Right atrium auricular region (tissue), 2 donors: ENCODE measurements at places on chromosomes 3 and 15.

GRCh38 chr15:90062973-90063769 is 39.1 kb downstream of the IDH2 start:
- no peak for DNase-seq

DNA sequence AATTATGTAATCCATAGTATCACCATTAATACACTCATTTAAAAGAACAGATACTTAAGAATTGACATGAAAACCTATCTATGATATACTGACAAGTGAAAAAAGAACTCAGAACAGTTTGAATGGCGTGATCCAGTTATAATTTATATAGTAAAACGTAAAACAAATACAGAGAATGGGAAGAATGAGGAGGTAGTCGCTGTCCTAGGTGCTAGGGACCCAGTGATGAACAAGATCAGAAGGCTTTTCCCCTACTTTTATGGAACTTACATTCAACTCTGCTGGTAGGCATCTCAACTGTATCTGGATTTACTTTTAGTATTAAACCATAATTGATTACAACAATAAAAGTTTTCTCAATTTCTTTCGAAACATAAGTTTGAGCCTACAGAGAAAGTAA is 31.8 kb downstream of the GSK3B start:
- DNase-seq: no peak

DNA sequence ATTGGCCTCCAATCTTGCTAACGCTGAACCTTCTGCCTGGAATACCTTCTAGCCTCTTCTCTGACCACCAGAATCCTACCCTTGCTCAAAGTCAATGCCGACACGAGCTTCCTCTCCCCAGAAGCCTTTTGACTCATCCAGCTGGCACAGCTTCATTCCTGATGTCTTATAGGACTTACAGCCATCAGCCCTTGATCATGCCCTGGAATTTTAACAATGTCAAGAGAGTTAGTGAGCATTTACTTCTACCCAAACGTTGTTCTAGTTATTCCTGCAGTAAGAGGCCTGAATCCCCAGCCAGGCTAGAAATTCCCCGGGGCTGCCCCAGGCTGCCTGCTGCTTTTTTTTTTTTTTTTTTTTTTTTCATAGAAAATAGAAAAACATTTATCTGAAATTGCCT is 3.9 kb downstream of the CYP1A2 start:
- DNase-seq: no peak

GRCh38 chr3:64359735-64360134 is 134.5 kb upstream of the PRICKLE2 start:
- no peak for DNase-seq

GRCh38 chr3:184986366-184986889 is 166.4 kb downstream of the C3orf70 start:
- no peak for DNase-seq

- no peak for DNase-seq
These were observed 74.7 kb downstream of the ZBBX start for GRCh38 chr3:167305340-167305890.

- no peak for DNase-seq
These were observed 215.6 kb upstream of the CD96 start for GRCh38 chr3:111326144-111326995.
